ENCODE measurements at places on chromosomes 7 and 10.
A peak's percentile ranks its signal among the peaks of the same experiment; 100 is the strongest.

- DNase-seq = no peak
Measured at GRCh38 chr10:114714281-114714741, 56.2 kb upstream of the ABLIM1 start.

GRCh38 chr7:30502470-30503251 lies 2.0 kb downstream of the GGCT start:
- DNase-seq = no peak

DNA sequence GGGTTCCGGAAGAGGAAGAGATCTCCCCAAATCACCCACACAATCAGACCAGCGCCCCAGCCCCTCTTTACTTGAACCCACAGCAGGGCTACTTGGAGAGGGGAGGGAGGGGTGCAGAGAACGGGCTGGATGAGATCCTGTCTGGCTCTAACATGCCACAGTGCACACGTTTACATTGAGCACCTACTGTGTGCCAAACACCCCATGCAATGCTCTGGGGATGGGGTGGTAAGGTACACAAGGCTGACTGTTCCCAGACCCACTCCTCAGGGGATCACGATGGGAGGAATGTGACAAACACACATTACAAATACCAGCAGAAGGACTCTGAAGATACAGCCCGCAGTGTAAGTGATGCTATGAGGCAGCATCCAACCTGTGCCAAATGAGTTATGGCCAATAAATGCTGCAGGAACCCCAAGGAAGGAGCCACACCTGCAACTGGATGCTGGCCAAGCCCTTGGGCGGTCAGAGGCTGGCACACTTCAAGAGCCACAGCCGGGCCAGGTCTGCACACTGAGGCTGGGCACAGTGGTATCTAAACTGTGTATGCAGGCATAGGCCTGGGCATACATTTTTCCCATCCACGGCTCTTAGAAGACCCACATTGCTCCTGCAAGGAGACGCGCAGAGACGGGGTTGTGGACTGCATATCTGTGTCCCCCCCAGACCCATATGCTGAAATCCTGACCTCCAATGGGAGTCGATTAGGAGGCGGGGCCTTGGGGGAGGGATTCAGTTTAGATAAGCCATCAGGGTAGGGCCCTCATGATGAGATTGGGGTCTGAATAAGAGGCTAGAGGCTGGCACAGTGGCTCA lies 6.4 kb downstream of the SPOCK2 start:
- DNase-seq = no peak

DNA sequence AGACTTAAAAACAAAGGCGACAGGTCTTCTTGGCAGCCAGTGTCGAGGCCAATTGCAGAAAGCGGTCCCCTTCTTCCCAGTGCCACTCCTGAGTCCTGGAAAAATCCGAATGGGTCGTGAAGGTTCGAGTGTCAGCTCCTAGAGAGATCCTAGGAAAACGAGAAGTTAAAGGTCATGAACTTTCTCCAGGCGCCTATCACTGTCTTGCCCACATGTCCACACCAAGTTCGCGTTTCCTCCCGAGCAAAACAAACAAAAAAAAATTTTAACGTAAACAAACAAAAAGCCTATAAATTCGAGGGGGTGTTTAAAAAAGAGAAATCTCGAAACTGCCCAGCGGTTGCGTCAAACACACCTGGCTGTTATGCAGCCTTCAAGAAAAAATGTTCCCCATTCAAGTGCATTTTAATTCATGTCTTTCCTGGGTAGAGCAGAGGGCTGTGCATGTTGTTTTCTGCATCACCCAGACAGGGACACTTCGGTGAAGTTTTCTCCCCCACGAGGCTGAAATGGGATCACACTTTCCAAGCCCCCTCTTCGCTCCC lies 1.5 kb downstream of the ARHGAP21 start:
- no peak for DNase-seq

DNA sequence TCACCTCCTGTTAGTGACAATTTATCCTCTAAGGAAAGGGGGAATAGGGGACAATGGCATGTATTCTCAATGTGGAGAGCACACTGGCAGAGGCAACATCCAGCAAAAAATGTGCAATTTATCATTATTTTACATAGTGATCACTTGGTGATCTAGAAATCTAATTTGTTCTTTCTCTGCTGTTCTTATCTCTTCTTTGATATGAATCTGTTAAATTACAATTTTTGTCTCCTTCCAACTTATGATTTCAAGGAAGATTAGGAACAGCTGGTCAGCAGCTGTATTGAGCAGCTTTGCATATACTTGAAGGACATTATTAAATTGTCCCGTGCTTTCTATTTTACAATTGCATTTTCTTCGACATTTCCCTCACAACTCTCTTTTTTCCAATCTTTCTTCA lies 213.1 kb downstream of the MAGI2 start:
- no peak for DNase-seq

- DNase-seq = no peak
Measured at GRCh38 chr10:49374740-49375139, 21.1 kb downstream of the DRGX start.

- peak; percentile 55 for DNase-seq
Measured at GRCh38 chr7:5396542-5396941, 27.1 kb downstream of the TNRC18 start.

DNA sequence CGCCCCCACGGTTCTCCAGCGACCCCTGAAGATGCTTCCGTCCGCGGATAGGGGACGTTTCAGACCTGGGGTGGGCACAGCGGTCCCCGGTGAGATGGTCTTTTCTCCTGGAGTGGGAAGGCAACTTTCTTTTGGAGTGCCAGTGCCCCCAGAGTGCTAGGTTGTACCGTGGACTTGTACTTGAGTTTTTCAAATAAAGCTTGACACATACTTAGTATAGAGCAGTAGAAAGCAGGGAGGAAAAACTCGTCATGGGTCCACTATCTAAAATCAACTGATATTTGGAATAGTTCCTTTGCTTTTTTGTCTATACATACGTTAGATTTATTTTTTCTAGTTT lies 28.4 kb downstream of the RBM20 start:
- no peak for DNase-seq

GRCh38 chr10:88195841-88196240 lies 332.4 kb downstream of the PTEN start:
- DNase-seq = no peak

GRCh38 chr7:151198945-151199848 lies 11.1 kb downstream of the H2BK1 start:
- no peak for DNase-seq

Measured in hematopoietic multipotent progenitor cell treated with erythropoietin and hydrocortisone succinate and interleukin-3 and kit ligand, for 15 days (in vitro differentiated cells).